ENCODE measurements at places on chromosomes 5 and 9.

DNA sequence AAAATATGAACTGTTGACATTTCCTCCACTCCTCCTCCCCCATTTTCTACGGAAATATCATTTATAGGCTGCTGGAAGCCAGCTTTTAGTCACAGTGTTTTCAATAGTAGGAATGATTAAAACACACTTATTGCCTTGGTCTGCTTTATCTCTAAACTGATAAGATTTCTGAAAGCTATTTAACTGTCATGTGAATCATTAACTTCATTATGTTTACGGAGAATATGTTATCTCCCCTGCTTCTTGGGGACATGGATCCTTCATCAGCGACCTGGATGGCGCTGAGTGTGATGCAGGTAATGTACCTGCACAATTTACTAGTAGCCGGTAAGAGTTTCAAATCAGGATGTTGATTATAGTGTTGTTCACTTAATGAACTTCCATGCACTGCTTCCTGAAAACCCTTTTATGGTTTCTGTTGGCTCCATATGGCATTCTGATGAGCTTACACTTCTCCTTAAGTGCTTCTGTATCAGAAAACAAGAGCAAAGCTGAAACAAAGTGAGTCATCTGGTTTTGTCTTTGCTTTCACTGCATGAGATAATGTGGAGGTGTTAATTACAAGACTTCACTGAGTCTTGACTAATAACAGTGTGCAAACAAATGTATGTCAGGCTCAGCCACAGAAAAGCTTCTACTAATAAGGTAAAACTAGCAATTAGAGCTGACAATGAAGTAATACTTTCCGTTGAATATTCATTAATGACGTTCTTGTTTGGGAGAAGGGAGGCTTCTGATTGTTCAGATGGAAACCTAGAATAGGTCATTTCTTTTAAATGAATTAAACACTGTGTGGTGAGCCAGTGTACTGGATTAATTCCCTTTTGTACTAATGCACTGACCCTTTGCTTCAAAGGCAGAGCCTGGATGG is 162.4 kb upstream of the ZNF608 start:
- peak; percentile 87 for DNase-seq

DNA sequence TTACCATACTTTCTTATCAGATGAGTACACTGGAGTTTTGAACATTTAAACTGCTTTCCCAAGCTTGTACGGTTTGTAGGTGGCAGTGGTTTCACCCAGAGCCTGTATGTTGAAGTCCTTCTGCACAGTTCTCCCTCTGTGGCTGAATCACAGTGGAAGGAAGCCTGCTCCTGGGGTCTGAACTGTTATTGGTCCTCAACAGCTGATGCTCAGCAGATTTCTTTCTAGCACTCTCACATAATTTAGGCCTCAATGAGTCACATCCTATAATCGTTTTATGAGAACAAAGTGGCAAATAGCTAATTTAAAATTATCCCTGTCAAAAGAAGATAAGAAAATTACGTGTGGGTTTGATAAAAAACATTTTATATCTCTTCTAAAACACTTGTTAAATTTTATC is 229.7 kb downstream of the TLE4 start:
- no peak for DNase-seq

DNA sequence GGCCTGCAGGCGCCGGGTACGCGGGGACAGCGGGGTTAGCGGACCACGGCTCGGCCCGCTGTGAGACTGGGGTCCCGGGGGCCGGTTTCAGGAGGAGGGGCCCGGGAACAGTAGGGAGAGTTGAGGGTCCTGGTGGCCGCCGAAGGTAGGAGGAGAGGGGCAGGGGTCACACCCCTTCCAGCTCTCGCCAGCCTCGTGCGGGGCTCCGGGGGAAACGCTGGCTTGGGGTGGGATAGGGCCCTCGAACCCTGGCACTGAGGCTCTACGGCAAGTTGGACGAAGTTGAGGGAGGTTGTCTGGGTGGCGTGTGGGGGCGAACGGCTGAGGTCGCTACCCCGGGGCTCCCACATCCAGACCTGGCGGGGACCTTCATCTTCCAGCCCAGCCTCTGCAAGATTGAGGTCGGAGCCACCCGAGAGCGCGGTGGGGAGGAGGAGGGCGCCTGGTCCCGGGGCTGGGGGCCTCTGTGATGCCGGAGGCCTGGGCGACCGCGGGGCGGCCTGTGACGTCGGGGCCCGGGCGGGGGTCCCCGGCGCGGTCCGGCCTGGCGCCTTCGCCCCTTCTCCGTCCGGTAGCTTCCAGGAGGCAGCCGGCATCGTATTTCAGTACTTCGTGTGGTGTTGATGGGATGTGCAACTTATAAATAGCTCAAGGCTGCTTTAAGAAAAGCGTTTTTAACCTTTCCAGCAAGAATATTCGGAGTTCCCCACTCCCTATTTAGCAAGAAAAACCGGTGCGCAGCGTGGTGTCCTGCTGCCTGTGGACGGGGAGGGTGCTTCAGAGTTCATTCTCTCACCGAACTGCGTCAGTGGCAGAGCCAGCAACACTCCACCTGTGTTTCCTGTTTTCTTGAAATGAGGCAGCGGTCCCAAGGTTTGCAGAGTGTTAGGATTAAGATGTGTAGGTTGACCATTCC is 902 bp downstream of the HABP4 start:
- DNase-seq: peak; percentile 19

DNA sequence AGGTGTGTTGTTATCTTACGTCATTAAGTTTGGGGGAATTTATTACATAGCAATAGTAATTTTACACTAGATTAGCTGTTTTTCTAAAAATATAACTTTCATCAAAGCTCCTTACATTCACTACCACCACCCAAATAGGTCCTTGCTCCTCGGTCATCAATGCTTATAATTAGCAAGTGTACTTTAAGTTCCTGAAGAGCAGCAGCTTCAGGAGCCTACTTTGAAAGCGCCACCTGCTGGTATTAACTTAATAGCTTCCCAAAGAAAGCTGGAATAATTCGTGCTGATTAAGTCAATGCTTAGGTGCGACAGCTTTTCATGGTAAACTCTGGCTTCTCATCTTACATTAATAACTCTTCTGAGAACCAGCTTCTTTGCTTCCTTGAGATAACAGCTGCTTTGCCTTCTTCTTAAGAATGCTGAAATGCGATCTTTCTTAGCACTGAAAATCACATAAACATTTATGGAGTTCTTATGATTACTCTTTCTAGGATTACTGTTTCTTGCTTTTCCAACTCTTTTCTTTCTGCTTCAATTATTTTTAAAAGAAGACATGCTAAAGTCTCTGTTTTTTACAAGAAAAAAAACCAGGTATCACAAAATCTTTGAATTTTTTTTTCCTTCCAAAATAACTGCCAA is 10.0 kb upstream of the C5 start:
- peak; percentile 69 for DNase-seq

GRCh38 chr9:37001459-37001858 is 32.6 kb downstream of the PAX5 start:
- DNase-seq: no peak

DNA sequence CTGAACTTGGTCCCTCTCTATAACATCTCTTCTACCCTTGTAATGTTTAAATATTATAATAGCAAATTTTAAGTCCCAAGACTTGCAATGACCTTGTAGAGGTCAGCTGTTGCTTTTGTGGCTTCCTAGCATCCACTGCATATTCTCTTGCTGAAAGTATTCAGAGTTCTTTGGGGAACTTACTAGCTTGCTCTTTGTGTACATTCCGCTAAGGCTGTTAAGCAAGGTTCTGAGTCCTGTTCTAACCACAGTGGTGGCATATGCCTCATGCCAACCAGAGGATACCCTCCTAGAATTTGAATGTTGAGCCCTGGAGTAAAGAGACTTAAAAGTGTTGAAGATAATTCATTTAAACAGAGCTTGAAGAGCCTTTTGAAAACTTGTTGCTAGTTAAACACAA is 570.9 kb downstream of the TLE1 start:
- DNase-seq: no peak

GRCh38 chr9:33885948-33886347 is 69.0 kb downstream of the UBE2R2 start:
- DNase-seq: no peak

DNA sequence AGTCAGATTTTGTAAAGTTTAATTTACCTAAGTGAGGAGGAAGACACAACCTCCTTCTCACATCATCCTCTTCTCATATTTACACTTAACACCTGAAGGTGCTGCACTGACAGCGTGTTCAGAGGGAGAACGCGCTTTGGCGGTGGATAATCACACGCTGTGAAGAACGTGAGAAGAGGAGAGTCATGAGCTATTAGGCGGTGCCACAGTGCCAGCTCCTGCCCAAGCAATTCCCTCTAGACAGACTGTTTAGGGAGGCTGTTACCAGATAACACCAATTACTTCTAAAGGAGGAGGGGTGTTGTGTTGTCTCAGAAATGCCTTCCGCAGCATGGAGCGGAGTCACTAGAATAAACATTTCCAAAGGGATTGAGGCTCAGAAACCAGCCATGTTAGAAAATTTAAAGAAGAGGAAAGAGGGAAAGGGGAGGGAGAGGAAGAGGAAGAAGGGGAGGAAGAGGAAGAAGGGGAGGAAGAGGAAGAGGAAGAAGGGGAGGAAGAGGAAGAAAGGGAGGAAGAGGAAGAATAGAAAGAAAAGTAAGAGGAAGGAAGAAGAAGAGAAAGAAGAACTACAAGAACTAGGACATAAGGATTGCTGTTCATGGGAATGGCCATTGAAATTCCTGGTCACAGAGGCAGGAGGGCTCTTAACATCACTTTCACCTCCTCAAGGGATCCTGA is 37.3 kb upstream of the WWC1 start:
- no peak for DNase-seq

GRCh38 chr5:142837081-142837725 is 67.0 kb downstream of the ARHGAP26 start:
- DNase-seq: no peak

DNA sequence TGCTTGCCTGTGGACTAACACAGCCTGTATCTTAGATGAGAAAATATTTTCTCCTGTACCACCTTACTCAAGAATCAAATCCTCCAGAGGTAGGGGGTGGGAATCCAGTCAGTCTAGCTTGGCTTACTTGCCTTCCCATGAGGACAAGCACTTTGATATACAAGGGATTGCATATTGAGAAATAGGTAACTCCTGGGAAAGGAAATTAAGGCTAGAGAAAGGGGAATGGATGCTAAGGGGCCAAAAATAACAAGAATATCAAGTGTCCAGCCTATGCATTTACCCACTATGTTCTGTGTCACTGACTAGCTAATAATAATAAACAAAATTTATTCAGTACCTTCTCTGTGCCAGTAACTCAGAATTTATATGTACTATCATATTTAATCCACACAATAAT is 21.4 kb upstream of the SNX2 start:
- no peak for DNase-seq

- no peak for DNase-seq
Measured at GRCh38 chr9:22112870-22113821, 104.0 kb upstream of the CDKN2B start.

DNA sequence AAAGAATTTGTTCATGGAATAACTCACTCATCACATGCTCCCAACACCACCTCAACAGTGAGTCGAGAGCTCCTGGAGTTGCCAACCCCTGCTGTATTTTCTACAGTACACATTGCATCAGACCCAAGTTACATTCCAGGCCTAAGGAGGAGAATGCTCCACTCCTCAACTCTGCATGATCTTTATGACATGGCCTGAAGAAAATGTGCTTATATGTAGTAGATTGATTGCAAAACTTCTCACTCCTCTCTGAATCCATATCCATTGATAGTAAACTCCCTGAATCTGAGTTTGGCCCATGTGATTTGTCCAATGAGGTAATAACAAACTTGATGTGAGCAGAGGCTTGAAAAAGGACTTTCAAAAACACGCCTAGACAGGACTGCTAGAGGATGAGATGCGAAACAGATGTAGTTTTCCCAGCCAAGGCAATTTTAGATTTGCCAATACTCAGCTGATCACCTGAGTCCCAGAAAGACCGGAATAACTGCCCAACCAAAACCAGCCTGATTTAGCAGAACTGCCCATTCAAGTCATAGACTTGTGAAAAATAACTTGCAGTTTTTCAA is 29.0 kb upstream of the PAPPA start:
- DNase-seq: no peak

DNA sequence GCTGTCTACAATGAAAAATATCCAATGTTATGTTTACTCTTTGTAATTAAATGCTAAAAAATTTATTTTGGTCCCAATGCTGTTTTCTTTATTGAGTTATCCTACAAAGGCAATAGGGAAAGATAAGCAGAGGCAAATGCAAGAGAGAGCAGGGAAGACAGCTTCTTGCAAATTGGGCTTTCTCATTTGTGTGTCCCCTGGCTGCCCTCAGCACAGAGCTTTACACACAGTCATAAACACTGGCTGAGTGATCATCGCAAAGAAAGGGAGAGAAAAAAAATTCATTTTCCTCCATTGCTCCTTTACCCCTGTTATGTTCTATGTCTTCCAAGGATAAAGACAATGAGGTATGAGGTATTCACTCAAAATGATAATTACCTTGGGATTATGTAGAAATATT is 2.3 kb upstream of the TSSK1B start:
- no peak for DNase-seq

DNA sequence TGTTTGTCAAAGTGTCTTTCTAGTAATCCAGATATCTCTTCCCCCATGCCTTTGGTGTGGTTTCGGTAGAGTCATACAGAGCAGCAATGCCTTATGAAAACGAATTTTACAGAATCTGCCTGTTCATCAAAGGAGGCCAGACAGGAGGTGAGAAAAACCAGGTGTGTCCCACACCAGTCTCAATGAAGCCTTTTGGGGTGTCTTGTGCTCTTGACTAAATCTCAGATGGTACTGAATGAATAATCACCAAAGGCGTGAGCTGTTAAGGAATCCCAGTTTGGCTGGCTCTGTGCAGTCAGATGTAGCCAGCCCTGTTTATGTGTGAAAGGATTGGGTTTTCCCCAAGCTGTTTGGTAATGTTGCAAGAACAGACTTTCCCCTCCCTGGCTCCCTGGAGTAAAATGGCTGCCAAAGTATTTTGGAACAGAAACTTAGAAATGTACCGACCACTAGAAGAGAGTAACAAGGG is 70.8 kb upstream of the CDKN2B start:
- DNase-seq: no peak

GRCh38 chr5:55749387-55749786 is 11.5 kb downstream of the DDX4 start:
- no peak for DNase-seq

DNA sequence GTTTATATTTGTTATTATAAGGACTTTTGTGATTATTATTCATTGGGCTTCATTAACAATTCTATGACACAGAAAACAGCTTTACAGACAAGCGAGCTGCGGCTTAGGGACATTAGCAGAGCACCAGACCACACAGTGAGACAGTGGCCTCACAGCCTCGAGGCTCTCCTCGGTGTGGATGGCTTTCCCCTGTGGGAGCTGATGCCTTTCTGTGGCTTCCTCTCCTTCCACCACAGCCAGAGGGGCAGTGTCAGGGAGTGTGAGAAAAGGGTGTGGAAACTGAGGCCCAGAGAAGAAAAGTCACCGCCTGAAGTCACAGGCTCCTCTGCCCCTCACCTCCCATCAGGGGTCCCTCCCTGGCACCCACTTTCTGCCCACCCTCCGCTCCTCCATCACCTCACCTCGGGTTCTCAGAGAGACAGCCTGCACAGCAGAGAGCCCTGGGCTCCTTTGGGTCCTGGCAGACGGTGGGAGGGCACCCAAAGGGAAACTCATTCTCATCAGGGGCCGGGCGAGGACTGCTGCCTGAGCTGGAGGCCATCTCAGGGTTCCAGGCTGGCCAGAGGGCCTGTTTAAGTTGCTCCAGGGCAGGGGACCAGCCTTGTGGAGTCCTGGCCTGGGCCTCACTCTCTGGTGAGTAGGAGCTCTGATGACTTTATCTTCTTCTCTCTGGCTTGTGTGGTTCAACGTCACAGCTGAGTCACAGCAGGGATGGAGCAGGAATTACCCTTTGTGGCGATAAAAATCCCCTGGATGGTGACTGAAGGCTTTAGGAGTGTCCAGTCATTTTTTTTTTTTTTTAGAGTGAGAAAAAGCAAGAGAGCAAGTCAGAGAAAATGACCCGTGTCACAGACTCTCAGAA is 830 bp downstream of the TRAF1 start:
- no peak for DNase-seq

All from COR-L47 (cell line).